Kidney epithelial cell (primary cell): ENCODE measurements at places on chromosomes 5 and 9. TPM values are rescaled to one million over a fixed set of nuclear protein-coding genes. Genes with fewer than 3 reads are reported as not detected.

Gene LCN10
- total RNA-seq: 0.21 TPM in 1 of 2 replicates, not detected in the other

Gene FBN2
- total RNA-seq: 25.2 and 31.9 TPM in 2 replicates

Gene SPTAN1
- 213 and 279 TPM in 2 replicates for total RNA-seq

Gene EIF4E1B
- total RNA-seq: not detected in 2 replicates

Gene RMND5B
- 26.3 and 42.7 TPM in 2 replicates for total RNA-seq

DNA sequence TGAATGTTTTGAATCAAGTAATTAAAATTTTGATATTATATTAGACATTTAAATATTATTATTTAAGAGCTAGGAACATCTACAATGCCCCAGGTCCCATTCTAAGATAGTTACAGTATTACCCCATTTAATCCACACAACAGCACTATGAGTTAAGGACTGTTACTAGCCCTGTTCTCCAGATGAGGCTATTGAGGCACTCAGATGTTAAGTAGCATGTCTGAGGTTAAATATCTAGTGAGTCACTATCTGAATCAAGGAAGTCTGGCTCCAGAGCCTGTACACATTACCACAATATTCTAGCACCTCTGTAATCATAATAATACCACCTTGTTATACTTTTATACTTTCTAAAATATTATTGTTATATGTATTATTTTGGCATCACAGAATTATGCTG is 304.6 kb downstream of the PDE4D start:
- DNase-seq: no peak

DNA sequence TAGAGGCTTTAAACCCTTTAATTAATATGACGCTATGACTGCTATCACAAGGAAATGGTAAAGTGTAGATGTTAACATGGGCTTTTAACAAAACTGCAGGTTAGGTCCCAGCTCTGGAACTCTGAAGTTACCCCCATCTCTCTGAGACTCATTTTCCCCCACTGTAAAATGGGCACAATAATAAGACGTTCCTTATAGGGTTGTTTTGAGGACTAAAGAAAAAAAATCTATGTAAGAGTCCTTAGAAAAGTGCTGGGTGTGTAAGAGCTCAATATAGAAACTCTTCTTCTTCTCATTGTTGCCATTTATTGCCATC is 45.8 kb upstream of the STK32A start:
- no peak for DNase-seq

DNA sequence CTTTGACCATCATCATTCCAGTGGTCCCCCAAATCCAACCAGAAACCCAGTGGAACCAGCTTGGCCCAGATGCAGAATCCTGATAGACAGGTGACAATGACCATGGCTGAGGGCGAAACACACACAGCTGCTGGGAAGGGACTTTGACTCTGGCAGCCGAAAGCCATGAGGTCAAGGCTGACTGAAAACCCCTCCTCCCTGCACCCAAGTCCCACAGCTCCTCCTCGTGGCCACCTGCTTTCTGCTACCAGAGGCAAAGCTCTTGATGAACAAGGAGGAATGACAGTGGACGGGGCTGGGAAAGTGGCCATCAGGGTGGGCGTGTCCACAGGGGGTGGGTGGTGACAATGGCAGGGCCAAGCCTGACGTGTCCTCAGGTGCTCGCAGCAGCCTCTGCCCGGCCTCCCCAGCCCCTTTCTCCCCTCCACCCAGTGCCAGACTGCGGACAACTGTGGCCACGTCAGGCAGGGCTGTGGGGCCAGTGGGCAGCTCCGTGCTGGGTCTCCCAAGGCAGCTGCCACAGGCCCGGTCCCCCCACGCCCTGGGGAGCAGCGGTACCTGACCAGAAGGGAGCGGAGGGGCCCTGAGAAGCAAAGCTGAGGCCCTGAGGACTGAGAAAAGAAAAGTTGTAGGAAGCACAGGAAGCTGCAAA is 30.8 kb upstream of the SARDH start:
- DNase-seq: no peak
